ENCODE measurements at places on chromosomes 5 and 9. TPM values are rescaled to one million over a fixed set of nuclear protein-coding genes. Genes with fewer than 3 reads are reported as not detected.

Gene SOX30
- total RNA-seq, result not detected

Gene TEX48
- not detected for total RNA-seq

Gene MYOT
- not detected for total RNA-seq

Gene MARCHF3
- total RNA-seq, result 31.9 TPM

Gene GCNT4
- total RNA-seq, result not detected

Gene FSD1L
- total RNA-seq, result 7.5 TPM

Gene PCDHGB1
- total RNA-seq, result 0.62 TPM

Gene PCDHGB3
- 1.7 TPM for total RNA-seq

Gene DMRT2
- not detected for total RNA-seq

Gene SPINK7
- not detected for total RNA-seq

Gene CCDC192
- not detected for total RNA-seq

Gene FOXD4L6
- not detected for total RNA-seq

Gene SHLD3
- total RNA-seq, result 3.6 TPM

Gene TMEM252
- not detected for total RNA-seq

Gene PPIC
- 26.5 TPM for total RNA-seq

Gene FAM151B
- total RNA-seq, result 2.0 TPM

Gene ACOT12
- not detected for total RNA-seq

Gene FREM1
- total RNA-seq, result 0.29 TPM

Gene BAAT
- total RNA-seq, result not detected

Gene LEAP2
- 0.99 TPM for total RNA-seq

Gene GRHPR
- 103 TPM for total RNA-seq

Gene IL31RA
- total RNA-seq, result 0.90 TPM

Gene PCAT7
- total RNA-seq, result not detected

Gene CRHBP
- 0.51 TPM for total RNA-seq

Gene TOR4A
- total RNA-seq, result 48.0 TPM

Gene PKD2L2
- total RNA-seq, result not detected

Gene EIF4EBP3
- total RNA-seq, result 7.6 TPM

Gene C1QTNF3
- total RNA-seq, result 1.6 TPM

Gene KIAA1191
- total RNA-seq, result 116 TPM

All from endothelial cell of umbilical vein (primary cell).